Tongue (tissue), 3 donors: ENCODE measurements at places on chromosomes 12 and 14.

DNA sequence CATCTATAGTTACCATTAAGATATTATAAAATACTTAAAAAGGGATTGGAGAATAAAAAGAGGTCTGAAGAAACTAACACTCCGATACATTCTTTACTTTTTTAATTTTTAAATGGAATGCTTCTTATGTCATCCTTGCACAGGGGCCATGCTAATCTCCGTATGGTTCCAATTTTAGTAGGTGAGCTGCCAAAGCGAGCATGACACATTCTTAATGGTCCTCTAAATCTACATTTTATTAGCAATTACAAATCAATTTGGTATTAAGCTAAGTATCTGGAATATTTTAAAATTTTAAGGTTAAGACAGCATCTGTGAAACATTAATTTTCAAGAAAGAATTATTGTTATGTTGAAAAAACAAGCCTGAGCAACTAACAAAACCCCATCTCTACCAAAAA lies 6.2 kb upstream of the ARID4A start:
- DNase-seq, result no peak

GRCh38 chr14:67071506-67071905 lies 117.7 kb upstream of the GARIN2 start:
- no peak for DNase-seq

DNA sequence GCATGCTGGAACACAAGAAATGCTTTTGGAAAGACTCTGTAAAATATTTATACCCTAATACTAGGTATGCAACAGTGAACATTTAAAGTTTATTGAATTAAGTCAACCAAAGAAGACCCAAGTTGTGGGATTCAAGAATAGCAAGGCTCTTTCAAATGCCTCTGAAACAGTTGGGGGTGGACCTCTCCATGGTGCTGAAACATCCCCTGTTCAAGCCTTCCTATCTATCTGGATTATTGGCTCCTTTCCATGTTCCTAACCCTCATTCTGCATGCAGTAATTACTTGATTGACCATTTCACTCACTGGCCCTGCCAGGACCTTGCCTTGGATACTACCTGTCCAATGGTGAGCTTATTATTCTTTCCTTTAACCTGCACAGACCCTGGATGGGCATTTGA lies 349.7 kb downstream of the NRXN3 start:
- DNase-seq, result peak; percentile 71

DNA sequence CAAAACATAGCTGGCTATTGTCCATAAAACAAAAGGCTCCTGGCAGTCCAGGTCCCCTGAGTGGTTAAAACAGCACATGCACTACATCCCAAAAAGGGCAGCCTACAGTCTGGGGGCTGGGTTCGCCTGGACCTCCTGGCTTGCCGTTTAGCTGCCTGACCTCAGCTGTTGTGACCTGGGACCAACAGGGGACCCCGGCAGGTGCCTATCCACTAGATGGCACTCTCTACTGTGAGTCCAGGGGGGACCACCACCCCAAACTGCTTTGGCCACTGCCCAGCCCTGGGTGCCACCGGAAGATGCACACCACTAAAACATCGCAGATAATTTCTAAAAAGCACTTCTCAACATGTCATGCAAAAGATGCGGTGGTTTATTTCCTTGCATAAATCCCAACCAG lies 2.9 kb upstream of the RTL1 start:
- DNase-seq, result peak; percentile 24

- DNase-seq, result peak; percentile 26
Measured at GRCh38 chr14:92719890-92720323, 28.5 kb downstream of the LGMN start.
